ENCODE measurements at places on chromosomes 12 and 14.
A peak's percentile ranks its signal among the peaks of the same experiment; 100 is the strongest.

DNA sequence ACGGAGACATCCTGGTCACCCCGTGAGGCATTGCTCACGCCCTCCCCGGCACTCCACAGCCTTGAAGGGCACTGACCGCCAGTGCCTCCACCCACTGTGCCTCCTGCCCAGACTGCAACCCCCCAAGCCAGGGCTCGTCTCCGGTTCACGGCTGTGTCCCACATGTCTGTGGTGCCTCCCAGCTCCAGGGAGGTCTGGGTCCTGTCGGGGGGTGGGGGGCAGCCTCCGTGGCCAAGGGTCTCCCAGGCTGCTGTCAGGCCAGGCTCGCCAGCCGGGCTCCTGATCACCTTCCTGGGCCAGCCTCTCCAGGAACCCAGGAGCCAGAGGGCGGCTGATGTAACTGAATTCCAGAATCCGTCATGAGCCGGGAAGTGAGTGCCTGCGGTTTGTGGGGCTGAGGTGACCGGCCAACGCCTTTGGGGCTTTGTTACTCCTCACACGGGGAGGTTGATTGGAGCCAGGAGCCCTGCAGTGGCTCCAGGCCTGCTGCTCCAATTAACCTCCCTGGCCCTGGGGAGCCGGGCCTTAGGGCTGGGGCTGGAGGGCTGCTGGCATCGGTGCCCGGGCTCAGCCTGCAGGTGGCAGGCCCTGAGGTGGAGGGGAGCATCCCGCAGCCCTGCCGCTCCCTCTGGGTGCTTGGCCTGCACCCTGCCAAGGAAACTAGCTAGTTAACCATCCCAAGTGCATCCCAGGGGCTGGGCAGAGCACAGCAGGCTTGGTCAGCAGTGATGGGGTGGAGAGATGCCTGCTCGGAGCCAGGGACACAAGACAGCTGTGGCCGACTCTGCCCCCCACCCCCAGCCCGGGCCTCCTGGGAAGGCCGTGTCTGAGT lies 36.4 kb upstream of the FBRSL1 start:
- no peak for DNase-seq

GRCh38 chr12:66674495-66675122 lies 4.3 kb downstream of the GRIP1 start:
- no peak for DNase-seq

GRCh38 chr12:95787274-95787818 lies 3.2 kb downstream of the NTN4 start:
- no peak for DNase-seq

DNA sequence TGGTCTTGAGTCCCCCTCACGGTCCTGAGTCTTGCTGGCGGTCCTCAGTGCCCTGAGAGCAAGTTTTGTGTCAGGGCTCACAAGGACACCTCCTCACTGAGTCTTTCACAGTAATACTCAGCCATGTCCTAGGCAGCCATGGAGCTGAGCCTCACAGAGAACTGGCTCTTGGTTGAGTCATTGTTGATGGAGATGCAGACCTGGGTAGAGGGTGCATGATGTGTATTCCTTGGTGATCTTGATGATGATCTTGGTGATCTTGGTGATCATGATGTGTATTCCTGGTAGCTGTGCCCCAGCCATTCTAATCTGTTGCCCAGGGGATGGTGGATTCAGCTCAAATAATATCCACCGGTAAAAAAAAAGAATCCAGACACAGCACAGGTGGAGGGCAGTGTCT lies 495.4 kb downstream of the TMEM121 start:
- no peak for DNase-seq

- DNase-seq: no peak
These were observed 372.3 kb downstream of the SYT1 start for GRCh38 chr12:79236920-79237319.

DNA sequence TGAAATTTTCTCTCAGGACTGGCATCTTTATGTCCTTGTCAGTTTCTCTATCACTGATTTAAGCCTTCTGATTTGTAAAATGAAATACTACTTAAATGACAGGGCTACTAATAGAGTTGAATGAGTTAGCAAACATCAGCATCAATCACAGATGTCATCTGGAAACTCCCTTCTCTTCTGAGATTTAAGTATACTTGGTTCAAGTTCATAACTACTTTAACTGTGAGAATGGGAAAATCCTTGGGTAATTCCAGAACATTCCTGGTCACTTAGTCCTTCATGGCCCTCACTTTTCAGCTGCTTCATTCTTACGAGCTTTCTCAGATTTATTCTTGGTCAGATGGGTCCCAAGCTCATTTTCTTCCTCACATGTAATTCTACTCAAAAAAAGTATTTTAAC lies 1655.3 kb upstream of the FLRT2 start:
- no peak for DNase-seq

DNA sequence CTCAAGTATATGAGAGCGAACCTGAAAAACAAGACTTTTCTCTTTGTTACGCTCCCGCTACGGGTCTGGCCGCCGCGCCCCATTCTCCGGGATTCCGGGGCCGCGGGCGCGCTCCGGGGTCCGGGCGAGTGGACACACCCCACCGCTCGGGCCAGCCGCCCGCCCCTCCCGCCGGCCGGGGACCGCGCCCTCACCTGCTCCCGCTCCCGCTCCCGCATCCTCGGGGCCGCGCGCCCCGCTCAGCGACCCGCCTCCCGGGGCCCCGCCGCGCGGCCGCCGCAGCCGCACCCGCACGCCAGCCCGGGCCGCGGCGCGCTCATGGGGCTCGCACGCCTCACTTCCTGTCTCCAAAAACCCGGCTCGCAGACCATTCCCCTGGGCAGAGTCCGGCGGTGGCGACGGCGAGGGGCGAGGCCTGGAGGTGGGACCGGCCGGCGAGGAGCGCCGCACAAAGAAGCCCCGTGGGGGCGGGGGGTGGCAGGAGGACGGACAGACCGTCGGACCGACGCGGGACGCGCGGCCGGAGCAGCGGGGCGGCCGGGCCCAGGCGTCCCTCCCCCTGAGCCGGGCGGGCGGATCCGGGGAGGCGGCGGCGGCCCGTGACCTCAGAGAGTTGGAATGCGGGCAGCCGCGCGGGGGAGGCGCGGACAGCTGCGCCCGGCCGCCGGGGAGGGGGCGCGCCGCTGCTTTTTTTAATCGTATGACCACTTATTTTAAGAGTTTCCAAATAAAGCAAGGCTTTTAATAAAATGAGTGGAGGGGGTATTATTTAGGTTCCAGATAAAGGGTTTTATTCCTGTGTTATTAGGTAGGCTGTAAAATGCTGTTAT lies at the start of gene PTPN21:
TSS of gene PTPN21 (minus strand) at position 551 of the 830 bp plus-strand sequence. CDS start 4,590 bp downstream, outside the sequence.
- DNase-seq: no peak

GRCh38 chr12:105892362-105892910 lies 246.3 kb downstream of the NUAK1 start:
- DNase-seq: no peak

DNA sequence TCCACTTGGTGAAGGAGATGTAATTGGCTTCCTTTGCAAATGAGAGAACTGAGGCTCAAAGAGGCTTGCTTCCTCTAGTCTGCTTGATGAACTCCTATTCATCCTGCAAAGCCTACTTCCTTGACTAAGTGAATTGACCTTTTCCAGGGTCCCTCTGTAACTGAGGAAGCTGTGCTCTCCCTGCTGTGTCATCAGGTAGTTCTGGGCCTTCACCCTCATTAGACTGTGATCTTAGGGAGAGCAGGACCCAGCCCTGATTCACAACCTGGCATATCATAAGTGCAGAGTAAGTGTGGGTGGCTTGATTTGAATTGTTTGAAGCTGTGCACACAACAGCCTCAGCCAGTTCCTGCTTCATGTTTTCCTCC lies 16.3 kb downstream of the ASB2 start:
- DNase-seq: no peak

- DNase-seq: no peak
These were observed 1.5 kb downstream of the BLOC1S1 start for GRCh38 chr12:55717011-55718007.

GRCh38 chr12:47234576-47235141 lies 154.9 kb upstream of the AMIGO2 start:
- DNase-seq: no peak

DNA sequence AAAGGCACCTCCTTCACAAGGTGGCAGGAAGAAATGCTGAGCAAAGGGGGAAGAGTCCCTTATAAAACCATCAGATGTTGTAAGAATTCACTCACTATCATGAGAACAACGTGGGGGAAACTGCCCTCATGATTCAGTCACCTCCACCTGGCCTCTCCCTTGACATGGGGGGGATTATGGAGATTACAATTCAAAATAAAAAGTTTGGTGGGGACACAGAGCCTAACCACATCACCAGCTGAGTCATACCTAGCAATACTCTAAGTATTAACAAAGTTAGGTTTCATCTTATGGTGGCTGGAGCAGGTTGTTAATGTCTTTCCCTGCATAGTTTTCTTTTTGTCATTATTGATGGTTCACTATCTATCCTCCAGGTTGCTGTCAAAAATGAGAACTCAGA lies 113.2 kb upstream of the PPFIA2 start:
- DNase-seq: no peak

GRCh38 chr12:76183459-76184186 lies 99.1 kb upstream of the NAP1L1 start:
- peak; percentile 28 for DNase-seq

DNA sequence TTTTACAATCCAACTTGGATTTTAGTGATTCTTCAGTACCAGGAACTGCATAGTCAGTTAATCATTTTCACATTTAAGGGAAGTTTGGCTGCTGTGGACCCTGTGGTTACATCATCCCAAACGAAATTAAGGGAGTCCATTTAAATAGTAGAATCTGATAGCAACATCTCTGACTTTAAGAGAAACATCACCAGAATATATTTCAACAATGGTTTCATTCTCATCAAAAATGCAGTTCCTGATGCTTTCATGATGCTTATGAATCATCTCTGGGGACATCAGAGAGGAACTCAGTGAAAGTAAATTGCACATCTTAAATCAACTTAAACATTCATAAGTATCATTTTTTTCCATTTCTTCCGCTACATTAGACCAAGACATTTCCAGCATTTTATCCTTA lies 1170.7 kb downstream of the FSCB start:
- no peak for DNase-seq

DNA sequence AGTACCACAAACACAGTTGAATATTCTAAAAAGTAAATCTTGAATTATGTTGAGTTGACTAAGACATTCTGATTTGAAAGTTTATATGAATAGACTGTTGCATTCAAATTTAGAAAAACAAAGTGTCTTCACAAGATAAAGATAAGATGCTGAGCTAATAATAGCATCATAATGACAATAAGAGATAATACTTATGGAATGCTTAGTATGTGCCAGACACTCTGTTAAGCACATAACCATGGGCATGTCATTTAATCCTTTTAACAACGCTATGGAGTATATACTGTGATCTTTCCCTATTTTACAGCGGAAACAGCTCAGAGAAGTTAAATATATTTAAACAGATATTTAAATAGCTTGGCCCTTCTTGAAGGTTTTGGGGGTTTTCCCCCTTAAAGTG lies 163.4 kb downstream of the SRGAP1 start:
- no peak for DNase-seq

DNA sequence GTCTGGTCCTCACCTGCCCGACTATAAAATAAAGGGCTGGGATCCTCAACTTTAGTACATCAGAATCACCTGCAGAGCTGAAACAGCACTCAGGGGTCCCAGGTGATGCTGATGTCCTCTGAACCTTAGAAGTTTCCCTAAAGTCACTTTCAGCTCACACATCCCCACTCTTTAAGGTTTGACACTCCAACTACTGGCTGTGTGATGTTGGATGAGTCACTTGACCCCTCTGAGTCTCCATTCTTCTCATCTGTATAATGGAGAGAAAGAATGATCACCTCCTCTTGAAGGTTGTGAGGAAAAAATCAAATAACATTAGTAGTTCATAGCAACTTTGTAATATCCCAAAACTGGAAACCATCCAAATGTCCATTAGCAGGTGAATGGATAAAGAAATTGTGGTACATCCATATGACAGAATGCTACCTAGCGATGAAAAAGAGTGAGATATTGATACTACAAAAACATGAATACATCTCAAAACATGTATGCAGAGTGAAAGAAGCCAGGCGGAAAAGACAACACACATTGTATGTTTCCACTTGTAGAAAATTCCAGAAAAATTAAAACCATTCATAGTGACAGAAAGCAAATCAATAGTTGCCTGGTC lies 13.3 kb downstream of the TMEM119 start:
- no peak for DNase-seq

- DNase-seq: no peak
These were observed 174.3 kb upstream of the BCL2L14 start for GRCh38 chr12:11896417-11896929.

DNA sequence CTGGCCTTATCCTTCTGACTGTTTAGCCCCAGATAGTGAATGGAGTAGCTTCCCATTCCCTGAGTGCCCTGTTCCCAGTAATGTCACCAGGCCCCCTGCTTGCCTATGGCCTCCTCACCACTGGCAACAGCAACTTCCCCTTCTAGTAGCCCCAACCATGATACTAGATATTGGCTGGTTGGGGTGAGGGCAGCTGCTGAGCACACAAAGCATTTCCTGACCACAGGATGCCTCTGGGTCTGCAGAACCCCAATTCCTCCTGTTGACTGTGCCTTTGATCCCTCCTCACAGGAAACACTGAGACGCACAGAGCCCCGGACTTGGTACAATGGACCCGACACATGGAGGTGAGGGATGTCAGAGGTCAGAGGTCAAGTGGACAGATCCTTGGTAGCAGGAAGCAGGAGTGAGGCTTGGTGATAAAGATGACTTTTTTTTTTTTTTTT lies 597 bp downstream of the SOAT2 start:
- no peak for DNase-seq

DNA sequence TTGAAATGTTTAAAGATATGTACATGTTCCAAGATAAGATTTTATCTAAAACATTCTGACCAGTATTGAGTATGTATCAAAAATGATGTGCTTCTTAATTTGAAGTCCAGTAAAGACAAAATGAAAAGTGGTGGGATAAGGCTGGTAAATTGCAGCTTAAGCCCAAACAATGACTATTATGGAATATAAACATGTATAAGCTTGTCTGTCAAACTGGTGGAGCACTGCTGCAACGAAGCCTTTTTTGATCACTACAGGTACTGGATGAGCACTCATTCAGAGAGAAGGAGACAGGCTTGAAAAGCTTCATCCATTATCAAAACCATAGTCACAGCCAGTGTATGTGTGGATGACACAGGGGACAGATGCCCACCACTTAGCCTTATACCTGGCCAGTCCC lies 138.4 kb downstream of the ATP23 start:
- DNase-seq: no peak

DNA sequence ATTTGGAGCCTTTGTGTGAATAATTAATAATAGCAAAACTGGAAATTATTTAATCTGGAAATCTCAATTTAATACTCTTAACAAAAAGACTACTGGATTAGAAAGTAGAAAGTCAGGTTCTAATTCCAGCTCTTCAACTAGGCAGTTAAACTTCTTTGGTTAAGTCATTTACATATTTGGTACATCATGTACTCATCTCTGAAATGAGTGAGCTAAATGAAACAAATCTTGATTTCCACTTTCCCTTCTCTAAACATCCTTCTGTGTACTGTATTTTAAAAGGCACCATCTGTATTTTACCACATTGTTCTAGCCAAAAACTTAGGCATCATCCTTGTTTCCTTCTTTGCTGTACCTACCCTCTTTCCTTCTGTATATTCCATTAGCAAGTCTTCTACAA lies 26.9 kb downstream of the CRADD start:
- no peak for DNase-seq

Measured in stimulated activated CD8-positive, alpha-beta memory T cell treated with anti-CD3 and anti-CD28 coated beads, Interleukin-15, amount 100 ng/mL, for 48 hours (primary cell).